ENCODE measurements at places on chromosomes 16 and 17. TPM values are rescaled to one million over a fixed set of nuclear protein-coding genes. Genes with fewer than 3 reads are reported as not detected.

- DNase-seq, result peak; percentile 91
These were observed at the start of gene SDR42E1 for GRCh38 chr16:82011199-82011641. TSS of gene SDR42E1 (minus strand) at chr16:82011470. CDS start at chr16:82000858, 10,612 bp downstream.

- DNase-seq, result no peak
These were observed 29.8 kb upstream of the RASD1 start for GRCh38 chr17:17525956-17526355.

DNA sequence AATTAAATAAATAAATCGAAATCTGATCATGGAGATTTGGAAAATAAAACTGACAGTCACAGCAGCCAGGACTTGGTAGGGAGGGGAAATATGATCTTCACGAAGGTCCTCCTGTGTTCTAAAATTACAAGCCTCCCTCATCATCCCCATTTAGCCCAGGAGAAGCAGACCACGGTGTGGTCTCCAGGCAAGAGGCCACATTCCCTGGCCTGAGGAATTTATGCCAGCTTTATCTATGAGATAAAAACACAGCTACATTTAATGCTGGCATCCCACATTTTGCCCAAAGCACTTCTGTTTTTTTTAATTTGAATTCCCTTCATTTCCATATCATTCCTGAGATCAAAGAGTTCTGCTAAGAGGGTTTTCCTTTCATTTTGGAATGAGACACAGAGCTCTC lies 43.2 kb downstream of the ABCC12 start:
- DNase-seq, result no peak

GRCh38 chr16:50948268-50948930 lies 202.7 kb downstream of the SALL1 start:
- no peak for DNase-seq

DNA sequence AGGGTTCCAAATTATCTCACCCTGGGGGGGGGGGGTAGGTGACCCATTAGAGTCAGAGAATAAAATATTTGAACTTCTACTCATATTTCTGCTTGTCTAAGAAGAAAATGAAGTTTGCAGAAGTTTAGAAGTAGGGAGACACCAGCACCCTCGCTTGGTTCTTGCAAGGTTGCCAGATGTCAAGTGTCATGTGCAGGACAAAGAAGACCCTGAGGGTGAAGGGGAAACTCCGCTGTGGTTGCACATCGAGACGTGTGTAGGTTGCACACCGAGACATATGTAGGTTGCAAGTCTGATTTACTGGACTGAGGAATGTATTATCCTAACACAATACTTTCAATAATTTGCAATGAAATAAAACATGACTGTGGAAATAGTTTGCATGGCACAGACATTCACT lies 42.4 kb upstream of the IRF8 start:
- no peak for DNase-seq

GRCh38 chr17:29327412-29327811 lies 33.5 kb upstream of the NUFIP2 start:
- DNase-seq, result no peak

- DNase-seq, result no peak
These were observed 33.2 kb upstream of the STH start for GRCh38 chr17:45965812-45966211.

DNA sequence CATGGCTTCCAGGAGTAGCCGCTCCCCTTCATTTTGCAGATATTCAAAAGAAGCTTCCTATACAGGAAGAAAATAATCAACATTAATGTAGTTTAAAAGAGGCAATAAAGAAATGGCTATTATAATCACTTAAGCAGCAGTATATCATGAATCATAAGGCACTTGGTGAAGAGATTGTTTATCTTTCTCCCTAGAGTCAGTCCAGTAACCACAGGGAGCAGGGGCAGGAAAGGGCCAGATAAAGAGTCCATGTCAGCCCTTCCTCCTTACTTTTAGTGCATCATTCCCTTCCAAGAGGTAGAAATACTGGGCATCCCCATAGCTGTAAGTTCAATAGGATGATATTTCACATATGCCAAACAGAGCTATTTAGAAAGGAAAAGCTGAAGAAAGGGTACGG lies 184.6 kb upstream of the C17orf78 start:
- DNase-seq, result no peak

DNA sequence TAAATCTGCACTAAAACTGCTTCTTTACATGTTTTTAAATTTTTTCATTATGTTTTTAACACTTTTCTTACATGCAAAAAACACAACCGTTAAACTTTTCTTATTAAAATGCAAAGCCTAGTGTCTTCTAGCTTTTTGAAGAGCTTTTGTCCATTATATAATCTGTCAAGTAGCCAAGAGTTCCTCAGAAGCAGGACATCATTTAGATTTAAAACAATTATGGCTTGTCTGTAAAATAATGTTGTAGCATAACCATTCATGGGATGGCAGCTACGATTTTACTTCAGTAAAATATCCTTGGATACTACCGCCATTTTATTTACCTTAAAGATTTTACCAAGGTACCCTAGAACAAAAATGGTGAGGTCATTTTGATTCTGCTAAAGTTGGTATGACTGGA lies 2.8 kb downstream of the OMG start:
- no peak for DNase-seq

- DNase-seq, result no peak
These were observed 70.5 kb downstream of the MPRIP start for GRCh38 chr17:17112628-17113200.

VMO1 gene
- total RNA-seq, result 0.76 TPM

LLGL2 gene
- 209 TPM for total RNA-seq

SOST gene
- total RNA-seq, result not detected

Data from HCT116 (cell line).